ENCODE measurements at places on chromosomes 1 and 21. TPM values are rescaled to one million over a fixed set of nuclear protein-coding genes. Genes with fewer than 3 reads are reported as not detected.

Gene TESK2
- total RNA-seq, result 5.3 TPM

Gene DDAH1
- 47.8 TPM for total RNA-seq

Gene KCNJ9
- not detected for total RNA-seq

Gene GPR25
- not detected for total RNA-seq

Gene SPATC1L
- 6.3 TPM for total RNA-seq

Gene KIF2C
- total RNA-seq, result 4.7 TPM

Gene TIE1
- total RNA-seq, result 962 TPM

Gene GABPB2
- 5.6 TPM for total RNA-seq

Gene HAO2
- not detected for total RNA-seq

Gene PTPRC
- total RNA-seq, result not detected

Gene STIL
- total RNA-seq, result 3.5 TPM

Gene DMRTA2
- under 0.01 TPM for total RNA-seq

Gene KIF26B
- total RNA-seq, result 2.3 TPM

Gene NUDT4B
- 8.2 TPM for total RNA-seq

Gene S100B
- total RNA-seq, result not detected

Gene CACHD1
- total RNA-seq, result 3.8 TPM
